ENCODE measurements at places on chromosomes 16 and 17. TPM values are rescaled to one million over a fixed set of nuclear protein-coding genes. Genes with fewer than 3 reads are reported as not detected.

The LAT gene
- total RNA-seq, result 0.56 TPM

The BCO1 gene
- total RNA-seq, result not detected

The MED9 gene
- total RNA-seq, result 9.8 TPM

The KRTAP4-3 gene
- total RNA-seq, result not detected

The SALL1 gene
- total RNA-seq, result 1.5 TPM

The NPIPB13 gene
- total RNA-seq, result 1.7 TPM

The KRTAP4-4 gene
- not detected for total RNA-seq

The FAM171A2 gene
- total RNA-seq, result 2.6 TPM

The ELMO3 gene
- total RNA-seq, result 0.06 TPM

The NFATC3 gene
- total RNA-seq, result 15.7 TPM

The AKAP1 gene
- 8.8 TPM for total RNA-seq

The KRTAP2-2 gene
- total RNA-seq, result not detected

The DPEP3 gene
- not detected for total RNA-seq

The ARHGDIG gene
- total RNA-seq, result not detected

The NPIPA7 gene
- total RNA-seq, result 7.4 TPM

The MARCHF10 gene
- not detected for total RNA-seq

The RNU2-1 gene
- total RNA-seq, result not detected

The MT3 gene
- not detected for total RNA-seq

The CYB561 gene
- 26.1 TPM for total RNA-seq

The PDP2 gene
- total RNA-seq, result 10.0 TPM

The ANKFN1 gene
- total RNA-seq, result not detected

The TAT gene
- total RNA-seq, result not detected

The CHST4 gene
- total RNA-seq, result not detected

The SLC52A1 gene
- not detected for total RNA-seq

The TBC1D3I gene
- not detected for total RNA-seq

The TUBB3 gene
- 63.9 TPM for total RNA-seq

The KCNJ16 gene
- total RNA-seq, result not detected

The NOD2 gene
- 0.49 TPM for total RNA-seq

The RAB37 gene
- total RNA-seq, result 0.06 TPM

The CLDN6 gene
- total RNA-seq, result not detected

The HOXB7 gene
- not detected for total RNA-seq

The ABCC3 gene
- 32.6 TPM for total RNA-seq

The TM4SF5 gene
- not detected for total RNA-seq

The COIL gene
- 8.1 TPM for total RNA-seq

The TNS4 gene
- 0.06 TPM for total RNA-seq

The OR1E1 gene
- total RNA-seq, result not detected

The NTN1 gene
- 0.06 TPM for total RNA-seq

The ASPA gene
- 7.8 TPM for total RNA-seq

The ICAM2 gene
- 12.2 TPM for total RNA-seq

The EPX gene
- not detected for total RNA-seq

The CASKIN1 gene
- total RNA-seq, result 0.12 TPM

The TEKT1 gene
- not detected for total RNA-seq

The PRSS22 gene
- total RNA-seq, result not detected

The SEPTIN12 gene
- not detected for total RNA-seq

The MYL4 gene
- total RNA-seq, result not detected

The HOXB5 gene
- total RNA-seq, result not detected

The KREMEN2 gene
- total RNA-seq, result not detected

The PFAS gene
- 13.7 TPM for total RNA-seq

The GDPD1 gene
- total RNA-seq, result not detected

The HBZ gene
- not detected for total RNA-seq

The SMIM36 gene
- total RNA-seq, result not detected

The GPRC5C gene
- total RNA-seq, result 47.7 TPM

The TEX14 gene
- not detected for total RNA-seq

The HBM gene
- total RNA-seq, result not detected

The PRSS27 gene
- total RNA-seq, result 0.05 TPM

The ZFP3 gene
- 2.2 TPM for total RNA-seq

The C17orf67 gene
- 0.39 TPM for total RNA-seq

Measured in cardiac ventricle fibroblast (primary cell).